Thyroid gland (tissue), 4 donors: ENCODE measurements at places on chromosomes 7 and 10. TPM values are rescaled to one million over a fixed set of nuclear protein-coding genes. Genes with fewer than 3 reads are reported as not detected.

Gene CYP2C19
- not detected for total RNA-seq

Gene PDE6C
- not detected for total RNA-seq

Gene OR2A1
- 1.4 TPM for total RNA-seq

Gene ERVW-1
- total RNA-seq = not detected
